ENCODE measurements at places on chromosomes 6 and 20. TPM values are rescaled to one million over a fixed set of nuclear protein-coding genes. Genes with fewer than 3 reads are reported as not detected.

Gene TNXB
- total RNA-seq: 9.3 TPM

Gene LAMA2
- total RNA-seq: 2.3 TPM

Gene NKX2-4
- total RNA-seq: not detected

DNA sequence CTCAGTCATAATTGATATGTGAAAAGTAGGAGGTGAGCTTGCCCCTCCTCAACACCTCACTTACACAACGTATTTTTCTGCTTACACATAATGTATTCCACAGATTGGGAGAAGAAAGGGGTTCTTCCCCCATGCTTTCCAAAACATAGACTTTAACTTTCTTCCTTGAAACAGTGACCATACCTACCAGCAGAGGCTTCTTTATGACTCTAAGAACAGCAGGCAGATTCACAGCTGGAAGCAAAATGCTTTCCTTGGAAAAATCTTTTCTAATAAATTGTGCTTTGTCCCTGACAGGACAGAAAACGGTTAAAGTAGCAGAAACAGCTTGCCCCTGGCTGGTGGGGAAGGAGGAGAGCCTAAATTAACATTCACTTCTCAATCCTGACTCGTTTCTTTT is 629.1 kb upstream of the IMPG1 start:
- no peak for DNase-seq

- DNase-seq: peak; percentile 33
Observed at GRCh38 chr6:53107091-53107490, 41.5 kb downstream of the GCM1 start.

DNA sequence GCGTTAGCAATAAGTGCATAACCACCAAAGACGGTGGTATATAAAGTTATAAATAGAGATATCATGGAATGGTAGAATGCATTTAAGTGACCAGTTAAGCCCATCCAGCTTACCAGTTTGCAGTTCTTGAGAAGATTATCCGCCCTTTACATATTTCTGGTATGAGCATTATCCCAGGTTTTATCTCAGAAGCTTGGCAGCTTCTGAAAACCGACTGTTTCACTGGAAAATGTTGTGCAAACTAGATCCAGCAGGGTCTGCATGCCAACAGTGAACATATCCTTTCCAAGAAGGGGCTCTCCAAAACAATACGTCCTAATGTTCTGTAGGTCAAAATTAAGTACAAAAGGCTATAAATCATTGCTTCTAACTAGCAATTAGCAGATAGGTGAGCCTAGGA is 29.5 kb upstream of the SHLD1 start:
- no peak for DNase-seq

DNA sequence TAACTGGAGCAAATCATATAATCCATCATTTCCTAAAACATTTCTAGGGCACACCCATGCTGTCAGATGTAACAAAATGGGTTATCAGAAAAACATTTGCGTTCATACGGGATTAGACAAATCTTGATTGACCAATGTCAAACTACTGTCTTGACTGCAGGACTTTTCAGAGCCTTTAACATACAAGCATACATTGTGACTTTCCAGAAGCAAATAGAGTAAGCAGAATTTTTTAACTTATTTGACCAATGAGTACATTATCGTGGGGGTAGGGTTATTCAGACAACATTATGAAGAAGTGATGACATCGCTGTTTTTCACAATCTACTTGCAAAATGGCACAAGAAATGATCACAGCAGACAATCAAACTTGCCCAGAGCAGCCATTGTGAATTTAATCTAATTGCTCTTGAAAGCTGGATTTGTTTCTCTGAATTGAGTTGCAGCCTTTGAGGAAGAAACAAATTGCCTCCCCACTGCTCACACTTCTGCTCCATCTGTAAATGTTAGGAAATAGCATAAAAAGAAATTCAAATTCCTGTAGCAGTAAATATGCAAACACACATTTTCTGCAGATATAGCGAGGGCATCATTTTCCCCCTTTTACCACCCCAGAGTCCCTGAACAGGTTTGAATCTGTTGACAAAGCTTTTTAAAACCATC is 133.0 kb upstream of the DOK5 start:
- DNase-seq: no peak

DNA sequence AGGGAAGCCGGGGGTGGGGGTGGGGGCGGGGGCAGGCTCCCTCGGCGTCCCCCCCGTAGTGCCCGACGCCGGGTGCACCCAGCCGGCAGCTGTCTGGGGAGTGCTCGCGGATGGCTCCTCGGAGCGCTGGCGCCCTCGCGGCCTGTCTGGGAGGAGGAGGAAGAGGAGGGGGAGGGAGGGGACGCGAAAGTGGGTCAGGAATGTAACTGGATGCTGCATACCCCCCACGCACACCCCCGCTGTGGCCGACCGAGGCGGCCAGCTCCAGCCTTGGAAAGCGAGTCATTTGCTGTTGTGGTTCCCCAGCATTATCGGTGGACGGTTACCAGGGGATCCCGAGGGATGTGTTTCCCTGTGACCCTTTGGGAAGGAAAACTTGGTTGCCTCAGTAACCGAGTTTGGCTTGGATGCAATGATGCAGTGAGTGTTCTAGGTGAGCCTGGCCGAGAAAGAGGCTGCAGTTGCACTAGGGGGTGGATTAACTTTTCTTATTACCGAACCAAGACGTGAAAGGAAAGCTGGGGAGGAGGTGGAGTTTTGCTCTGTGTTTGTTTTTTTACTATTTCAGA is 55.2 kb upstream of the RREB1 start:
- DNase-seq: peak; percentile 86

DNA sequence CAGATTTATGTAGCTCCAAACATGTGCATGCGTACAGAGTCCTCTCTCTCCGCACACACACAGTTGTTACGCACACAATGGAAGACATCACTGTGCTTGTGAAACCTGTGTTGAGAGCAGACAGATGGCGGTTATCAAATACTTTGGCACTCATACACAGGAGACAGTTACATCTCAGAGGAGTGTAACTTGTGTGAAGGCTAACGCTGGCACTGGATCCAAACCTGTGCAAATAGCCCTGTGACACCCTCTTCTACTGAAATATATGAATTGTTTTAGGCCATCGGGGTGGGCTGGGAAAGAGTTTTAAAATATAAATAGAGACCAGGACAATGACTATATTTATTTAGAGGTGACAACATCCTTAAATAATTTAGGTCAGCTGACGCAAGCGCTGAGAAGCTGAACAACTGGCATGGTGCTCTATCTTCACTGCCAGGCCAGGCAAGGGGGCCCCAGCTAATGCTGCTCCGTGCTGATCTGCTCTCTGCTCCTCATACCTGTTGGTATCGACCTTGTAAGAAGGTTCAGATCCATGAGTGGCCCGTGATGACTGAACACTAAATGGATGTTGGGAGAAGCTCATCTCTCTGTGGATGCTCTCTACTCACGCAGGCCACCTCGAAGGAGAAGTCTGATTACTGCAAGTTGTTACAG is 69.4 kb downstream of the FOXC1 start:
- no peak for DNase-seq
